Fibroblast of villous mesenchyme (primary cell): ENCODE measurements at places on chromosomes 3 and 15. TPM values are rescaled to one million over a fixed set of nuclear protein-coding genes. Genes with fewer than 3 reads are reported as not detected.
A peak's percentile ranks its signal among the peaks of the same experiment; 100 is the strongest.

FBLN2 gene
- 30.2 and 50.6 TPM in 2 replicates for total RNA-seq

- no peak for DNase-seq
Measured at GRCh38 chr3:132643366-132643765, 16.2 kb downstream of the ACAD11 start.

EXD1 gene
- total RNA-seq: under 0.01 TPM in 1 of 2 replicates, not detected in the other

DNA sequence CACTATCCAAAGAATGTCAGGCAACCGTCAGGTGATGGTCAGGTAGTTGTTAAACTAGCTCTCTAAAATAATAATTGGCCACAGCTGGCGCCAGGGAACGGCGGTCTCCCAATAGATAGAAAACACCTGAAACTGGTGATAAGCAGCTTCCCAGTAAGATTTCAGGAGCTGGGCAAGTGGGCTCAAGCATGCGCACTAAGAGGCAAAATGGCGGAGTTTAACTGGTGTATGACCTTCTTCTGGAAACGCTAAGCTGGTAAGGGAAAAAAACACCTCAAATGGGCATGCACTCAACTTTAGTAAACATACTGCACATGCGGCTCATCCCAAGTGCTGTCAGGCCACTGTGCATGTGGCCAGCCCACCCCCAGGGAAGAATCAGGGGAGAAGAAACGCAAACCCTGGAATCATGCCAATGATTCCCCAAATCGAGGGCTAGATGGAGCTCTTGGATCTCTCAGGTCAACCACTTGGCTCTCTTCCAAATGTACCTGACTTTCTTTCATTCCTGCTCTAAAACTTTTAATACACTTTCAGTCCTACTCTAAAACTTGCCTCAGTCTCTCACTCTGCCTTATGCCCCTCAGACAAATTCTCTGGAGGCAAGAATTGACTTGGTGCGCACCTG, 195.0 kb downstream of the ZNF621 start:
- DNase-seq: peak; percentile 8

DNA sequence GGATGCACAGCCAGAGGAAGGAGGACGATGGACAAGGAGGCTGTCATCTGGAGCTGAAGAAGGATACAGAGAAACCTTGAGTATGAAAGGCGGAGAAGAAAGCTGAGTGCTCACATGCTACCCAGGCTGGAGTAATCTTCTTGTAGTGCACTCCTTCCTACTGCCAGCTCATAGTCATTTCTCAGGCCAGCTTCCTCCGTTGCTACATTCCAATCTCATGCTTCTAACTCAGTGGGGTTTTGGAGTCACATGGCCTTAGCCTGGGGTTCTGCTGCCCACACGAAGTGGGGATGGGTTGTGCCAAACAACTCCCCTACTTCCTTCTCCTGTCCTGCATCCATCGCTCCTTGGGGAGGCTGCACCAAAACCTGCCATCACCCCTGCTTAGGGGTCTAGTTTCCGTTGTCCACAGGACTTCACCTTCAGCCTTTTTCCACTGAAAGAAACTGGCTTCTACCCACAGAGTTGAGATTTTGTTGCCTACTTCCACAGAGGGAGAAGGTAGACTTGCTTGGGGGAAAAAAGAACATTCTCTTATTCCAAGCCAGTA, 239.9 kb downstream of the EPHB1 start:
- no peak for DNase-seq

CFAP100 gene
- total RNA-seq: not detected in 2 replicates

DNA sequence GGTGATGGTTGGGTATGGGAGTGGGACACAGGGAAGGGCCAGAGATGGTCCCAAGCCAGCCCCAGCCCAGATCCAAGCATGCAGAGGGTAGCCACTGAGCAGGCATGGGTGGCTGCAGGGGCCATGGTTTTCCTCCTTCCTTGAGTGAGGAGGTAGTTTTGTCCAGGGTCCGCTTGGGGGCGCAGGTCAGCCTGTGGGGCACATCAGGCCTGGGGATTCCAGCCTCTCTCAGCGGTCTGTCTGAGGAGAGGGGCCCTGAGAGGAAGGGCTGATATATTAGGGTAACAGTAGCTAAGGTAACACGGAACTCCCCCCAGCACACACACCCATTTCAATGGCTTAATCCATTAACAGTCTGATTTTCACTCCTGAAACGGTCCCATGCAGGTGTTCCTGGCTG, 22.7 kb upstream of the LCTL start:
- no peak for DNase-seq

GRCh38 chr3:105836533-105836932, 32.3 kb downstream of the CBLB start:
- DNase-seq: peak; percentile 84

DNA sequence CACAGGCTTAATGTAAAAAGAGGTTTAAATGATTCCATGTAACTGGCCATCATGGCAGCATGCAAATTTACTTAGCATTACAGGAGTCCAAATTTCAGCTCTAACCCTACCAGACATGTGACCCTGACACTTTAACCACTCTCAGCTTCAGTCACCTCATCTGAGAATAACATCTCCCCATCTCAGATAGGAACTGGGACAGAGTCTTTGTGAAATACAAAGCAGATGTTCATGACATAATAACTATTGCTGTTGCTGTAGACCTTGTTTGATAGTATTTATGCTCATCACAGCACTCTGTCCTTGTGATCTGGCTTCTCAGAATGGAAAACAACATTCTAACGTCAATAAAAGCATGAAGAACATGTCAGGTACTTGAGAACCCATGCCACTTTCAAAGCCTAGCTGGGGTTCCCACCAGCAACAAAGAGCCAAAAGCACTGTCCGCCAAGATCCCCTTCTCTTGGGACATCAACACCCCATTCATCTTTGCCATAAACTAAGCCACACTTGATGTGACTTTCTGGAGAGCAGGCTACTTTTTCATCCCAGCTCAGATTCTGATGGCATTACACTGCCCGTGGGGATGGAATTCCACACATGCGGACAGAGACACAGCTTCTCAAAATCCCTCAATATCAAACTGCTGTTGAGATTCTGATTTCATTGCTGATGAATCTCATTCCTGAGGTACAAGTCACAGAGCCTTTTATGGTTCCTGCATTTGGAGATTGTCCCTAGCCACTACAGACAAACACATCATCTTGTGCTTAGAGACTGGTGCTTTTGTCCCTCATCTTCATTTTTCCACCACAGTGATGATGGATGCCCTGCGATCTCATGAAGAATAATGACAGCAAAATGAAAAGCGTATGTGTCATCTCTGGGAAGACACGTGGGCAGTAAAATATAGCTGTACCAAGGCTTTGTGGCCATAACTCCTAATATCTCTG, 202.7 kb downstream of the TNIK start:
- peak; percentile 38 for DNase-seq

- DNase-seq: peak; percentile 23
Measured at GRCh38 chr3:118628704-118629341, 405.8 kb downstream of the IGSF11 start.

DNA sequence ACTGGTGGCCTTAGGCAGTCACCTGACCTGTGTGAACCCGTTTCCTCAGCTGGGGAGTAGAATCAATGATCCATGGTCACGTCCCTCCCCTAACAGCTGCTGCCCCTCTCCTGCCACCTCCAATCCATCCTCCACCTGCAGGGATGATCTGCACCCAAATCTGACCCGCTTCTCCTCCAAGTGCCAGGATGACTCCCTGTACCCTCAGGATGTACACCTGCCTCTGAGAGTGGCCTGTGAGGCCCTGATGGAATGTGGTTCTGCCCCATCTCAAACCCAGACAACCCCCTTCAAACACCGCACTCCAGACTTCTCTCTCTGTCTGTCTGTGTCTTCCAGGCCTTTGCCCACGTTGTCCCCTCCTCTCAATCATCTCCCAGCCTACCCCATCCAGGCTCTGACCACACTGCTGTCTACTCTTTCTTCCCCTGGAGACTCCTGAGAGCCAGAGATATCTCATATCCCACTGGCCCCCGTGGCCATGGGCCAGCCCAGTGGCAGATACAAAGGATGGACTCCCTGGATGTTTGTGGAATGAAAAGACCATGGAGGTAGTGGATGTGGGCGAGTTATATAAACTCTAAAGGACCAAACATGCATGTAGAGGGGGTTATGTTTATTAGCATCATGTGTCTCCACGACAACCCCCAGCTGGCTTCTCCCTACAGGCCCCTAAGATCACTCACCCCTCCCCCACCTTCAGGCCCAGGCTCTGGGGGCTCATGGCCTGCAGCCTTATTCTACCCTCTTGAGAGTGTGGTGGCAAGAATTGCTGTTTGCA, 84.9 kb downstream of the SMAD6 start:
- no peak for DNase-seq

FBXW12 gene
- not detected in 2 replicates for total RNA-seq

GRCh38 chr15:27686369-27686768, 412.7 kb downstream of the OCA2 start:
- DNase-seq: no peak

DNA sequence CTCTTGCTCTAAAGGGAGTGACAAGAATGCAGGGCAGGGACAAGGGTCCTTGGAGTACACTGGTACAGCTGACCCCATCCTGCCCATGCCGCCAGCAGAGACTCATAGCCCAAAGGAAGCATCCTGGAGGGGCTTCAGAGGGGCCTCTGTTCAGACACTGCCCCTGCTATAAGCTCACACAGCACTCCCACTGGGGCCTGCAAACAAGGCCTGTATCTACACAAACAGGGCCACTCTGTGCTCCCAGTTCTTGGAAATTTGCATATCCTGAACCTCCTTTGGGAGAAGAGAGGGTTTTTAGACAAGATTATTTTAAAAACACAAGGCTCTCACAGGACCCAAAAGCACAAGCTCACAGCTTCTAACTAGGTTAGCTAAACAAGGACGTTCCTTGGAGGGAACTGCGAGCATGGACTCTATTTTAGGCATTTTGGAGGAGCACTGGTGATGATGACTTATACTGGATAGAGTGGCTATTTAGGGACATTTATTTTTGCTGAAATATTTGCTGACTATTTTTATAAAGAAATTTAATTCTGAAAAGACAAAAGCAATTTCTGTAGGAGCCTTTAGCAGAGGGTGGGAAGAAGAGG, 16.4 kb upstream of the ANKRD34C start:
- no peak for DNase-seq

- DNase-seq: no peak
Measured at GRCh38 chr15:85094685-85095084, 113.0 kb downstream of the PDE8A start.

- no peak for DNase-seq
Measured at GRCh38 chr3:93989241-93989640, 9.3 kb downstream of the ARL13B start.

DNA sequence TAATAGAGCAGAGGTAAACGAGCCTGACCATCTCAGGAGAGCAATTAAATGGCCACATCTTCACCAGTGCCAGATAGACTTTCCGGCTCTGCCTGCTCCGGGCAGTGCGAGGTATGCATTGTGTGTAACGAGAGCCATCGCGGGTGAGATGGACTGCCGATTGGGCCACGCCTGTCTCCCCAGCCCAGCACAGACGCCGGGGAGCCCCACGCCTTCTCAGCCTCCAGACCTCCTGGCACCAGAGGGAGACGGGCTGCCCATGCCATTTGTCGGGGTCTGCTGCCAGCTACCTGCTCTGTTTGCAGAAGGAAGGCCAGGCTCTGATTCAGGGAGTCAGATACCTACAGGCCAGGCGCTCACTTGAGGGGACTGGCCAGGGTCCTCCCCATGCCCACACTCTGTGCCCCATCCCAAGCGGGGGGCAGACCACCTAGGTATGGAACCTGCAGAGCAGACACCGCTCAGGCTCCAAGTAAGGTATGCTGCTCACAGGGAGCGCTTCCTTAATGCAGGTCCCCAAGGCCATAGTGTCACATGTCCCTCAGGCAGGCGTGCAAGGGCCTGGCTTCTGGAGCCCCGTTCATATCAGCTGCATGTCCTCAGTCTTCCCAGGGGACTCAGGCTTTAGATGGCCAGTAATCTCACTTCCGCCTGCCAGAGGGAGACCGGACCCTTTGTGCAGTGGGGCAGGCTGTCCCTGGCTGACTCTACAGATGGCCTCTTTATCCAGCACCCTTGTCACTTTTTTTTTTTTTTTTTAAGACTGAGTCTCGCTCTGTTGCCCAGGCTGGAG, 62.2 kb downstream of the DNAJB8 start:
- DNase-seq: no peak

C2CD4A gene
- total RNA-seq: not detected in 2 replicates

- peak; percentile 92 for DNase-seq
Measured at GRCh38 chr3:188362405-188362831, 208.5 kb downstream of the LPP start.

THAP10 gene
- total RNA-seq: 1.9 and 2.6 TPM in 2 replicates

DNA sequence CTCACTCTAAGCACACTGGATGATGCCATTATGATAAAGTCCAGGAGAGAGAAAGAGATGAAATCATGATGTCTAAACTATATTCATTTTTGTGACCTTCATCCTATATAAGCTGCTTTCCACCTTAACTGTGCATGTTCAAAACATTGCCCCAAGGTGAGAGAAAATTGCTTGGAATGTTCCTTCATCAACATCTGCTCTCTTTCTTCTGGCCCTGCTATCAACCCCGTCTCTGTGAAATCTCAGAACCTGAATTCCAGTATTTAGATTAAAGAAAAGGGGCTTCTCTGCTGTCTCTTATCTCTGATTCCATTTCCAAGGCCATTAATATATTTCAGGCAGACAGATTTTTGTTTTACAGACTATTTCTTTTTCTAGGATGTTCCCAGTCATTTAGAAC, 47.3 kb upstream of the PHLDB2 start:
- no peak for DNase-seq

GRCh38 chr3:128217702-128218547, 64.6 kb downstream of the EEFSEC start:
- peak; percentile 66 for DNase-seq

DNA sequence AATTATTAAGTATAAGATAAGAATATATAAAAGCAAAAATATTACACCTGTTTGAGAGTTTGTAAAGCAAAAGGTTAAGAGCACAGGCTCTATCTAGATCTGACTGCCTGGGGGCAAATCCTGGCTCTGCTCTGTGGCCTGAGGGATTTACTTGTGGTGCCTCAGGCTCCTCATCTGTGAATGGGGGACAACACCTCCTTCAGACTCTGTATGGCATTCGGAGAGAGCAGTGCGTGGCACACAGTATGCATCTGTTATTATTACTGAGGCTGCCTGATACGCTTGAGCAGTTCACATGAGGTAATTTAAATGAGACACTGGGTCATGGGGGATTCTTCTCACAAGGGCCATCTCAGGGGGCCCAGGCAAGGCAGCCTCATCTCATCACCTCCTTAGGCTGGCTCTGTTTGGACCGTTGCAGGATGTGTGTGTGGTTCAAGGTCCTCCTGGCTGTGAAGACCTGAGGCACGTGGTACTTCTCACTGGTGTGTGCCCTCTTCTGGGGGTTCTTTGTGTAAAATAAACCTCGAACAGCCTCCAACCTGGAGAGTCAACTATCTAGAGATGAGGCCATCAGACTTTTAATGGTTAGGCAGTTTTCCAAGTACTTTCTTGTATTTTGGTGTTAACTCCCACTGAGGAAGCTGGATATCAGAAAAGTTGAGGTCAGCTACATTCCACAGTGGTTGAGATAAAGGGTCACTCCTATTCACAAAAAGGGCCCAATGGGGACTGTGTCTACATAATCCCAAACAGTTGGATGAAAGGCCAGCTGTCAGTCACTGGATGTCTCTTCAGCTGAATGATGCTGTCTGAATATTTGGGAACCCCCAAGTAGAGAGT, 9.0 kb downstream of the GNB5 start:
- DNase-seq: no peak

SI gene
- not detected in 2 replicates for total RNA-seq

- DNase-seq: no peak
Measured at GRCh38 chr3:79211586-79212359, 556.0 kb downstream of the ROBO1 start.

- DNase-seq: no peak
Measured at GRCh38 chr3:126994661-126995245, 11.8 kb downstream of the PLXNA1 start.

KBTBD13 gene
- not detected in 2 replicates for total RNA-seq
